ENCODE measurements at places on chromosomes 6 and 20. TPM values are rescaled to one million over a fixed set of nuclear protein-coding genes. Genes with fewer than 3 reads are reported as not detected.

GLP1R gene
- not detected for polyA plus RNA-seq

NECAB3 gene
- polyA plus RNA-seq = 95.6 TPM

ADGRF5 gene
- polyA plus RNA-seq = 13.1 TPM

RIPOR3 gene
- polyA plus RNA-seq = 9.6 TPM

CNR1 gene
- polyA plus RNA-seq = 4.2 TPM

ACSS1 gene
- 13.1 TPM for polyA plus RNA-seq

SOBP gene
- polyA plus RNA-seq = 20.7 TPM

KCNK16 gene
- not detected for polyA plus RNA-seq

SYTL3 gene
- 1.9 TPM for polyA plus RNA-seq

PLEKHG1 gene
- polyA plus RNA-seq = 5.3 TPM

NFKBIL1 gene
- polyA plus RNA-seq = 8.2 TPM
